ENCODE measurements at places on chromosomes 1 and 21.

DNA sequence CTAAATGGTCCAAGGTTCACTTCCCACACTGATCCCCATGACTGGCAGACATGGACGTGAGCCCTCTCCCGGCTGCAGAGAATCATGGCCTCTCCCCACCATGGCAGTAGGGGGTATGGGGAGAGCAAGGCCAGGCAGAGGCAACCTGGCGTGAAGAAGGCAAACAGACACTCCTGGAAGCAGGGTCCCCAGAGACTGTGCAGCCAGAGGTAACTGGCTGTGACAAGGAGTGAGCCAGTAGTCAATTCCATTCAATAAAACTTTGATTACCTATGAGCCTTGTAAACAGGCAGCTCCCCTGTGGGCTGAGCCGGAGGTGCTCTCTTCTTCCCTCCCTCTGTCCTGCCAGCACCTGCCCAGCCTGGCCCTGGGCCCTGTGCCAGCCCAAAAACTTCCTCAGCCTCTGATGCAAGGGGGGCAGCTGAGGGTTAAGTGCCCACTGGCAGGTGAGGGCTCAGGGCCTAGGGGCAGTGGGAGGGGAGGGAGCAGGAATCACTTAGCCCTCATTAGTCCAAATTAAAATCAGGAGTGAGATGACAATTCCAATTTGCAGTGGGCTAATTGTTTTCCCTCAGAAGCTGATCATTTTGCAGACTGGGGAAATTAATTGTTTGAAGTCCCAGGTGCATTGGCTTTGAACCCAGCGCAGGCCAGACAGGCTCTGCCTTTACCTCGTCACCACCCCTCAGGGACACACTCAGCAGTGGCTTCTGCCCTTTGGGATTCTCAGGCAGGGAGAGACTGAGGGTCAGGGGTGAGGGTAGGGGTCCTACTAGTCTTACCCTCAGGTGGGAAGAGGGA is 35.6 kb downstream of the LRRN2 start:
- DNase-seq = no peak

DNA sequence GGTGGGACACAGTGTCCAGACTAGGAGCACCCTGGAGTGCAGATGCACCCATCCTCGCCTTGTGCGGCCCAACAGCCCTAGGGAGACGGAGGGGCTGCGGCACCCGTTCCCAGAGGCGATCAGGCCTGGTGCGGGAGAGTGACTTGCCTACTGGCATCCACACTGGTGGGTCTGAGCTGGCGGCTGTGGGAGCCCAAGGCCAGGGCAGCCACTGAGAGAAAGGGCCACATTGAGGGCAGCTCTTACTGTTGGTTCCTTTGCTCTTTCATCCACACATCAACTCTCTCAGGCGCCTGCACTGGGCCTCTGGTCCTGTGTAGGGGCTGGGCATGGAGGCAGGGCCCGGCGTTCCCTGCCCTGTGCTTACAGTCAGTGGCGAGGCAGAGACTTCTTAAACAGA is 8.6 kb downstream of the PODN start:
- DNase-seq = no peak

DNA sequence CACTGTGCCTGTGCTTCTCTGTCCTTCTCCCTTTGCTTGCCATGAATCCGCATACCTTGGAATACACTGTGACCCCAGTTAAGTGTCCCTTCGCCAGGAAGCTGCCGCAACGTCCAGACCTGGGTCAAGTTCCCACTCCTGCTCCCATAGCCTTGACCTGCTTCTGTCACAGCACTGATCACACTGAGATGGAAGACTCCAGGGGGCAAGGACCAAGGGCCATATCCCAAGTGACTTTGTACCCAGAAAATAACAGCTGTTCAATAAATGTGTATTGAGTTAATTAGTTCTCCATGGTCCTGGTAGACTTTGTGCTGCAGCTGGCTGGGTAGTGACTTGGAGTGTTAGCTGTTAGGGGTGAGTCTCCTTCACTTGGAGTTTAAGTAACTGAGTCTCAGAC is 25.8 kb downstream of the SLC5A9 start:
- no peak for DNase-seq

DNA sequence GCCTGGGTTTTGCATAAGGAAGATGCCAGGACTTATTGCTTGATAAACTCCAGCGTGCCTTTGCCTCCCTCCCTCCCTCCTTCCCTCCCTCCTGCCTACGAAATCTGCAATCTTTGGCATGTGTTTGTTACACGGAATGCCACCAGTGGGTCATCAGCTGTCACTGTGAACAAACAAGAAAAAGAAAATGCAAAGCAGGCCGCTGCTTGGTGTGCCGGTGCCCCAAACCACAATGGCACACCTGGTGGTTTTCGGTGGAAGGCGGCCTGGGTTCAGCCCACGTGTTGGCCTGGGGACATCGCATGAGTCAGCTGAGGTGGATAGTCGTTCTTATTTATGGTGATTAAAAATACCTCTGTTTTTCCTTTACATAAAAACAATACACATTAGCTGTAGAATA is 16.3 kb upstream of the IFNLR1 start:
- DNase-seq = peak; percentile 74

DNA sequence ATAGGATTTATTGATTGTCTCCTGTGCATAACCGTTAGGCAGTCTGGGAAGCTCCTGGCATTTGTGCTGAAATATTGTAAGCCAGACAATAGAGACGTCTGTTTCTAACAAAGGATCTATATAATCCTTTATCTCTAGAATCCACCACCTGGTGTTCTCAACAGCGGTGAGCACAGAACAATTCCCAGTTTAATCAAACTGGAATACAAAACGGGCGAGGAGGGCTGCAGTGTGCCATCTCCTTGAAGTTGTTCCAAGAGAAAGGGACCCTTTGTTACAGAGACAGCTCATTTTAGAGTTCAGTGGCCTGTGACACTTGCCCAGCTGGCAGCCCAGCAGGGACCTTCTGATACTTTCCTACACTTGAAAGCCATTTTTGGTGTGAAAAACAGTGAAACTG is 162.8 kb upstream of the IVNS1ABP start:
- no peak for DNase-seq

DNA sequence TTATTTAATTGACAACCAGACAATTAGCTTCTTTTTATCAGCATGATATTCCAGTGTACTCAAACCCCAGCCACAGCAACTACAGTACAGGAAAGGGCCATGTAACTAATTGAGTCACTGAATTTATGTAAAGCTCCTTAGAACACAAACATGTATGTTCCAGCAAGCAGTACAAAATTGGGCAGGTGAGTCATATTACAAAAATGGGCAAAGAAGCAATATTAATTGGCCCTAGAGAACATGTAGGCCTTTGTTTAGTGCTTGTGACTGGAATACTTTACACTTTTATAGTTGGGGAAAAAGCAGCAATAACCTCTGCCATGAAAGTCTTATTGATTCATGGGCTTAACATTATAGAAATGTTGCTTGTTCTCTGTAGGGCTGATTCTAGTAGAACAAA is 31.8 kb downstream of the CLEC20A start:
- peak; percentile 13 for DNase-seq

- DNase-seq = no peak
Measured at GRCh38 chr1:22976127-22976460, 3.4 kb upstream of the LACTBL1 start.

DNA sequence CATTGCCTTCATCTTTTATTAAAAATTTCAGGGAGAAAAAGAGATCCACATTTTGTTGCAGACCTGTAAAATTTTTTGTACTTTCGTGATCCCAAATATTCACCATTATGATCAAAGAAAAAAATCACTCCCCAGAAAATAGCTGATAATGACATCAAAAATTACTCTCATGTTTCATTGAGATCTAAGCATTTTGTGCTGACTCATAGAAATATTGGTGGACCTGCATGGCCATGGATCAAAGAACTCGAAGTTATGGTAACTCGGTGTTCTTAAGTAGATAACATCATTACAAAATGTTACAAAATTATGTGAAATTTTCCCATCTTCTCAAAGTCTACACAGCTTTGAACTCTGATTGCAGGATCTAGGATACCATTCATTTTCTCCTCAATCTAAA is 135.8 kb downstream of the PTGER3 start:
- DNase-seq = no peak
